ENCODE measurements at places on chromosomes 16 and 17.

- DNase-seq = no peak
Measured at GRCh38 chr16:68806981-68807380, 36.4 kb upstream of the TANGO6 start.

DNA sequence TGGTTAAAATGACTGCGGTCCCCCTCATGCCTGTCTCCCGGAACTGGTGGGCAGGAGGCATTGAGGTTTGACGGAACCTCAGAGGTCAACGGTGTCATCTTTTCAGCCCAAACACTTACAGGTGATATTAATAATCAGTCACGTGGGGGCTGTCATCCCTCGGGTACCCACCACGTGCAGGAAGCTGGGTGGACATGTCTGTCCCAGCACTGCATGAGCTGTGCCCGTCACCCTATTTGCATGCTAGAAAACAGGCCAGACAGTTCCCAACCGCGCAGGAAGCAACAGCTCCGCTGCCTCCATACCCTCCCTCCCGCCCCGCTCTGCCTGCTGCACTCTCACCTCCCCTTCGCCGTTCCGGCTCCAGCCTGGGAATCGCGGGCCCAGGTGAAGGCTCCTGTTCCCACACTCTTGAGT, 1.4 kb downstream of the SYNGR3 start:
- DNase-seq = no peak

GRCh38 chr17:6231886-6232731, 161.9 kb downstream of the WSCD1 start:
- DNase-seq = no peak

GRCh38 chr17:75238684-75239191, 22.7 kb downstream of the GGA3 start:
- peak; percentile 39 for DNase-seq

- DNase-seq = no peak
Measured at GRCh38 chr17:79220713-79221291, 146.2 kb downstream of the ENGASE start.

- no peak for DNase-seq
Measured at GRCh38 chr17:2897605-2898004, 101.4 kb downstream of the RAP1GAP2 start.

GRCh38 chr16:69348222-69348621, 3.4 kb downstream of the TMED6 start:
- no peak for DNase-seq

DNA sequence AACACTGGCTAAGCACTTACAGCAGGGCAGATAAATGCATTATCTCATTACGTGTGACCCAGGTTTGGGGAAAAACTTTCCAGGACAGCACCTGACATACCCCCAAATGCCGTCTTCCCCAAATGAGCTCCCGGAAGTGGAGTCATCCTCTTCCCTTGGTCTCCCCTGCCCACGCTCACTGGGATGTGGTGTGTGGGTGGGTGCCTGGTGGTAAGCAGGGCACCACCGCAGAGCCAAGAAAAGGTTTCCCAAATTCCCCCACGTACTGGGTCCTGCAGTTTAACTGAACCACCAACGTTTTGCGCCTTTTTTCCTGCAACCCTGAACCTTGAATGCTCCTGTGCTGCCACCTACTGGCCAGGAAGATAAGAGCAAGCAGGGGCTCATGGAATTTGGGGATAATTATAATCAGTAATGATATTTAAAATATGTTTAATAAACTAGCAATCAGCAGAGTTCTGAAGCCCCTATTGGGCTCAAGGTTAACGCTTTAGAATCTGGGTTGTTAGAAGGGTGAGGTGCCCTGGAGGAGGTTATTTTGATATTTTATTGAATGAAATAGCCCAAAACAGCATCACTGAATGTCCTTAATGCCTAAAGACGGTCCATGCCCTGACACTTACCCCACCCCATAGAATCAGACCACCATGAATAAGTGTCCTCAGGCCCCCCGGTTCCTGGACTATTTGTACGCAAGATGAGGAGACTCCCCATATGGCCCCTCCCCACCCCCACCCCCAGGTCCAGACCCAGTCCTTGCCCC, 8.0 kb downstream of the SPPL2C start:
- DNase-seq = peak; percentile 47

- no peak for DNase-seq
Measured at GRCh38 chr16:4465977-4466779, 8.2 kb downstream of the NMRAL1 start.

DNA sequence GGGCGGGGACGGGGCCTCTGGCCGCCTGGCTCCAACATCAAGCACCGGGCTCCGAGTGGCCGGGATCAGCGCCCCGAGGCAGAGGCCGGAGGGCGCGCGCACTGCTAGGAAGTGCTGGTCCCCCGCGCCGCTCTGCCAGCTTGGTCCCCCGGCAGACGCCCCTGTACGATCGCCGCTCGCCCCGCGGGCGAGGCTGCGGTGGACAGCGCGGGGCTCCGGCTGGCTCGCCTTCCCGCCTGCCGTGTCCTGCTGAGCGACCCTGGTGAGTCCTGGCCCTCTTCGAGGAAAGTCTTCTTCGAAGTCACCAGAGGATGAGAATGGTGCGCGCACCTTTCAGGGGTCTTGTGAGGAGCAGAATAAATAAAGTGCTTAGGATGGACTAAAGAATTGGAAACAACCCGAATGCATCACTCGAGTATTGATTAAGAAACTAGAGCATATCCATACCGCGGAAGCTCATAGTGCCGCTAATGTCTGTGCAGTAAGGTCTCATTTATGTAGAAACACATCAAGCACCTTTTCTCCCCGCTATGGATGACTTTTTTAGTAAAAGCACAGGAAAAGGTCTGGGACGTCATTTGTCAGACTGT, 392 bp downstream of the ZNF213 start:
- DNase-seq = no peak

GRCh38 chr17:80393961-80394360, 21.0 kb upstream of the ENDOV start:
- no peak for DNase-seq

DNA sequence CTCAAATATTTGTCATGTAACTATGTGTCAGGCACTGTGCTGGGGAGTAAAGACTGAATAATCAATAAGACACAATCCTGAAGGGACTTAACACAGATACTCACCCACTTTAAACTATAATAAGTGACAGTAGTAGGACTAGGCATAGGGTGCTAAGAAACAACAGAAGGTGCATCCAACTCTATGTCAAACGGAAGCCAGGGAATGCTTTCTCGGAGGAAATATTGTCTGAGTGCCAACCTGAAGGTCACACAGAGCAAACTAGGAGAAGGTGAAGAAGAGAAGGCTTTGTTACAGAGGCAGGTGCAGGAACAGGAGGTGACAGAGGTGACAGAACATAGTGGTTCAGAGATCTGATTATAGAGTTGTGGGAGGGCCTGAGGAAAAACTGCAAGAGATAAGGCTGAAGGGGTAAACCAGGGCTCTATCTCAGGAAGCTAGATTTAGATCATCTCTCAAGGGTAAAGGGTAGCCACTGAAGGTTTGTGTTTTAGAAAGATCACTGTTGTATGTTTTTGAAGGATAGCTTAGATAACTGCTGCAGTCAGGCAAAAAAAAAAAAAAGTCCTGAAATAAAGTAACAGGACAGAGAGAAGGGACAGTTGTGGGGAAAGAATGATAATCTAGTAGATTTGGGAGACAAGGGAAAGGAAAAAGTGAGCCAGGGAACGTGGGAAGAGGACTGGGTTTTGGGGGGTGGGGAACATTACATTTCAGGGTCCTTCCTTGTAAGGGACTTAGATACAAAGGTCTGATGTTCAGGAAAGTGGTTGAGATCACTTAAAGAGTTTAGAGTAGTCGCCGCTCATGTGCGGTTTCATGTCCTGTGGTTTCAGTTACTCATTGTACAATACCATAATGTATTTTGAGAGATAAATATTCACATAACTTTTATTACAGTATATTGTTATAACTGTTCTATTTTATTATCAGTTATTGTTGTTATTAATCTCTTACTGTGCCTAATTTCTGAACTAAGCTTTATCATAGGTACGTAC, 85.6 kb upstream of the NETO2 start:
- no peak for DNase-seq

GRCh38 chr16:89892635-89893034, 19.2 kb downstream of the TCF25 start:
- DNase-seq = no peak

- DNase-seq = no peak
Measured at GRCh38 chr16:3038896-3039295, 2.2 kb upstream of the BICDL2 start.

GRCh38 chr16:73615071-73615940, 567.4 kb upstream of the ZFHX3 start:
- no peak for DNase-seq

DNA sequence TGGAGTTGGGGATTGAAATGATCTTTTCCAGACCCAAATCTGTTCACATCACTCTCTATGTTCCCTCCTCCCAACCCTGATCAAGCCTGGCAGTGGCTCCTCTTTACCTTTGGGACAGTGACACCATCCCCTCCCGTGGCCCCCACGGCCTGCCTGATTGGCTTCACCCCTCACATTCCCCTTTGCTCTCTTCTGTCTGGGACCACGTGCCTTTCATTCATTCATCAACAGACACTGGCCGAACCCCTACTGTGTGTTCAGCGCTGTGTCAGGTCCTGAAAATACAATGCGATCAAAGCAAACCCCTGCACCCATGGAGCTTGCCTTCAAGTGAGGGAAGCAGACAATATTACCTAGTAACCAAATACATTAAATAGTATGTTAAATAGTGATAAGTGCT, 2.2 kb upstream of the ALOX12B start:
- DNase-seq = no peak

DNA sequence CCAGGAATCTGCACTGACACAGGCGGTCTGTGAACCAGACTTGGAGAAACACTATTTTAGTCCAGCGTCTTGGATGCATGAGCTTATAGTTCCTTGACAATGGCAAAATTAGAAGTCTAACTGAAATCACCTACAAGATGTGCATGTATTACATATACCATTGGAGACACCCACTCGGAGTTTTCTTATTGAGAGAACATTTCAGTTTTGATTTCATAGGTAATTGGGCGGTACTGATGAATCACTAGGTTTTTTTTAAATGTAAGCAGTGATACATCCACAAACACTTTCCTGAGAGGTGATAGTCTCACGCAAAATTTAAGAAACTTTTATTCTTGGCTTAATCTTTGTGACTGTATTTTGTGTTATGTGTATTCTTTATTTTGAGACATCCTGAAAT, 69.8 kb downstream of the PRKCA start:
- DNase-seq = no peak

DNA sequence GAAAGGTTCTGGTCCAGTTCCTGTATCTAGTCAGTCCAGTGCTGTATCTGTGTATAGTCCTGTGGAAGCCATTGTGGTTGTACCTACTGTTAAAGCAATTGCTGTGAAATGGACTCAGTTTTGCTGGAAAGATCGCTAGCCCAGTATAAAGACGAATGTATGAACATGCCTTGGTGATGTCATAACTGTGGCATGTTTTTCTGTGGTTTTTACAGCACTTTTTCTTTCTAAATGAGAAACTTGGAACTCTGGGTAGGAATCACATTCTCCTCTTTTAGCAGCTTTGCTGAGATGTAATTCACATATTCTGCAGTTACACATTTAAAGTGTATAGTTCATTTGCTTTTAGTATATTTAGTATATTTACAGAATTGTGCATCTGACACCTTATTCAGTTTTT, 58.1 kb downstream of the MAP2K4 start:
- peak; percentile 76 for DNase-seq

GRCh38 chr17:30332057-30332542, 1.8 kb downstream of the TMIGD1 start:
- peak; percentile 47 for DNase-seq
